Activated naive CD4-positive, alpha-beta T cell (primary cell): ENCODE measurements at places on chromosomes 1 and 21.

GRCh38 chr1:65412984-65413375, 7.5 kb upstream of the LEPR start:
- no peak for DNase-seq

DNA sequence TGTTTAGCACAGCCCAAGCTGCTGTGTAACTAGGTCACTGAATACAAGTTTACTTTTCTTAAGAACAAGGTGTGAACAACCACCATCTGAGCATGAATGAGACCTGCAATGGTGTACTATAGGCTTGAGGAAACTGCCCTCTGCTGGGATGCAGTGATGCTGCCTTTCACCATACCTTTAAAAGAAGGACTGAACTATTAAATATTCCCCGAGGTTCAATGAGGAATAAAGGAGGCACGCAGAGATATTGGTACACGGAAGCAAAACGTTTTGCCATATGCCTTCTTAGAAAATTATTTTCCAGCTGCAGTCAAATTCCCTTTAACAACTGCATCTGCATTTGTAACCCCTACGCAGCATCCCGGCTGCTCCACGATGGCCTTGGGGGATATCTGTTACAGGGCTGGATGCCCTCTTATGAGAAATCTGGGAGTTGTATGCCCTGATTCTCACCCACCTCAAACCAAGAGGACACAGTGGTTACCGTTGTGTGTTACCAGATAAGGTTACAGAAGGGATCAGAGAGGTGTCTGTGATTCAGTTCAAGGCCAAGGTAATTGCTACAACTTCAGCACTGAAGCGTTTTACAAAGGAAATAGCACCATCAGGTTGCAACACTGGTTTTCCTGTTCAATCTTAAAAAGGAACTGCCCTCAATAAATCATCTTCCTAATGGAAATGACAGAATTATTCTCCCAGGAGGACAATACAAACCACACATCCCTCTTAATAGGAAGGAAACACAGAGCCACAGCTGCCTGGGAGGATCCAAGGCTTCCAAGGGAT, 470.5 kb downstream of the LTN1 start:
- no peak for DNase-seq

DNA sequence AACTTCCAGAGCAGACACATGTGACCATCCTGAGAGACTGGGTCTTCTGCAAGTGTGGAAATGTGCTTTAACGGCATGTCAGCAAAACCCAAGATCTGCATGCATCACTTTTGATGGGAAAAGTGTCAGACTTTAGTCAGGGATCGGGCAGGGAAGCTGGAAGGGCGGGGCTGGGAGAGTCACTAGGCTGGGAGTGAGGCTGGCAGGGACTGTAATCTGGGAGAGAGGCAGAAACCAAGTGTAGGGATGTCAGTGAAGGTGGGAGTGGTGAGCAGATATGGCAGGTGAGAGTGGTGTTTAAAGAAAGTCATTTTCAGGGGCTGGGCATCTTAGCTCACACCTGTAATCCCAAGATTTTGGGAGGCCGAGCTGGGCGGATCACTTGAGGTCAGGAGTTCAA, 11.3 kb downstream of the CDA start:
- no peak for DNase-seq

- DNase-seq: no peak
Observed at GRCh38 chr1:86429122-86429725, 5.3 kb downstream of the CLCA2 start.

DNA sequence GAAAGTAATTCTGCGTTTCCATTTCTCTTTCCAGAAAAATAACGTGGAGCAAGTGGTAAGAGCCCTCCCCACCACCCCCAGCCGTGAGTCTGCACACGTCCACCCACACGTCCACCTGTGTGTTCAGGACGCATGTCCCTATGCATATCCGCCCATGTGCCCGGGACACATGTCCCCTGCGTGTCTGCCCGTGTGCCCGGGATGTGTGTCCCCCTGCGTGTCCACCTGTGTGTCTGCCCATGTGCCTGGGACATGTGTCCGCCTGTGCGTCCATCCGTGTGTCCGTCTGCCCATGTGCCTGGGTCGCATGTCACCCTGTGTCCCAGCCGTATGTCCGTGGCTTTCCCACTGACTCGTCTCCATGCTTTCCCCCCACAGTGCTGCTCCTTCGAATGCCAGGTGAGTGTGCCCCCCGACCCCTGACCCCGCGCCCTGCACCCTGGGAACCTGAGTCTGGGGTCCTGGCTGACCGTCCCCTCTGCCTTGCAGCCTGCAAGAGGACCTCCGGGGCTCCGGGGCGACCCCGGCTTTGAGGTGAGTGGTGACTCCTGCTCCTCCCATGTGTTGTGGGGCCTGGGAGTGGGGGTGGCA, 5.6 kb downstream of the COL6A1 start:
- no peak for DNase-seq

DNA sequence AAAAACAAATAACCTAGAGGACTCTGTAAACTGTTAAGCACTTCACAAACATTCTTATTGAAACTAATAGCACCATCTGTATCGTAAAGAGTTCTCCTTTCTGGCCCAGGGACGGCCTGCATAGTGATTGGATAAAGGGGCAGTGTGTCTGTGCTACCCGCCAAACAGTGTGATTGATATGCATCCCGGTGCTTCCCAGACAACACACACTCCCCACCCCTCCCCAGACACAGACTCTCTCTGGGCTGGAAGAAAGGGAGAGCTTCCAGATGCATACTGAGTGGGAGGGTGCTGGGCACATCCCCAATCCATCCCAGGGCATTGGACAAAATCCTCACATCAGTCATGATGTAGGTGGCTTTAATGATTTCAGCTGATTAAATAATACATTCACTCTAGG, 3.7 kb downstream of the HSD11B1 start:
- no peak for DNase-seq

DNA sequence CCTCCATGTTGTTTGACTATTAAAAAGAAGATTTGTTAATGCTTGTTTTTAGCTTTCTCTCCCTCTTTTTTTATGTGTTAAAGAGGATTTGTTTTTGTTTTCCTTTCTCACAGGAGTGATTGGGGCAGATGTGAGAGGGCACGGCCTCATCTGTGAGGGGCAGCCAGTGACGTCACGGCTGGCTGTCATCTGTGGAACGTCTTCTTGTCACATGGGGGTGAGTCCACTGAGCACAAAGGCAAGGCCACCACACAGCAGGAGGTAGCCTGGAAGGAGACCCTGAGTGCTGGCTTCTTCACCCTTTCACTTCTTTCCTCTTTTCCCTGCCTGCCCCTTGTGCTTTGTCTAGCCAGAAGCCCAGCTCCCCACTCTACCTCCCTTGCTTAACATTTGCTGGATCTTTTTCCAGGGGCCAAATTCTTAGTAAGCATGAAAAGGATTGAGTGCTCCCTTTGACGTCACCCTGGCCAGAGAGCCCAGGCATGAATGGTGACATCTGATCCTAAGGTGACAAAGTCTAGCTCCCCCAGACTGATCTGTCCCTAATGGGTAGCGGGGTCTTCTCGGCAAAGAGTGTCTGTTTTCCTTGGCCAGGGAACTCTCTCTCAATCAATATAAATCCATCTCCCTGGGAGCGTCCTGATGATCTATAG, 257.2 kb downstream of the FGGY start:
- no peak for DNase-seq

- no peak for DNase-seq
Observed at GRCh38 chr1:204128964-204129896, 22.6 kb downstream of the ETNK2 start.

DNA sequence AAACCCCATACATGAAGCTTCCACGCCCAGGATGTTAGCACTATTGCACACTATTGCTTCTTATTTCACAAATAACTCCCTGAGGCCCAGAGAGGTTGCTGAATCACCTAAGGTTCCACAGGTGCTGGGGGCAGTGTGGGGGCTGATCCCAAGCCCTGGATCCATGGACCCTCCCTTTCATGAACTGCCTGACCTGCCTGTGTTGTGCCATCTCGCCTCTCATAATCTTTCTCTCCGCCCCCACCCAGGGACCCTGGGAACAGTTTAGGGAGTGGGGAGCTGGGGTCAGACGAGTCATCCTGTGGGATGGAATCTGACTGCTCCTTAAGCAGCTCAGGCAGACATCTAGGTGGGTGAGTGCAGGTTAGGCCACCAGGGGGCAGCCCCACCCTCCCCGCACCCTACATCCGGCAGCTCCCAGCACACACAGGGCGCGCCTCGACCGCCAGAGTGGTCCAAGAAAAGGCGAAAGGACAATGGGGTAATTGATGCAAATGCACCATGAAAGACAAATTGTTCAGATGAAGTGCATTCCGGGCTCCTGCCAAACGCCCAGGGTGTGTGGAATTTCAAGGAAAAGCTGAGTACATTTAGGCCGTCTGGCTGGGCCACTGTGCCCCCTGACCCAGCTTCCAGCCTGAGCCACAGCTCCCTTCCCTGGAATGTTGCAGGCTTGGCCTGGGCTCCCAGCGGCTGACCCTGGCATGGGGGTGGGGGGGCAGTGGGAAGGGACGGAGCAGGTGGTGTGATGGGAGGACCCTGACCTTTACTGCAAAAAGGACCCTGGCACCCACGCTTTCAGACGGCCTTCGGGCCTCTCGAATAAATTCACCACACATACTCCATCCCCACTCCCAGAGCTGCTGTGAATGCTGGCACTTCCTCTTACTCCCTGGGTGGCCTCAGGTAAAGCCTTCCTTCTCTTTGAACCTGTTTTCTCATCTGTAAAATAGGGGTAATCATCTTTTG, 20.8 kb downstream of the PHLDA3 start:
- DNase-seq: peak; percentile 23

- no peak for DNase-seq
Observed at GRCh38 chr1:9121496-9122409, 7.1 kb downstream of the GPR157 start.

DNA sequence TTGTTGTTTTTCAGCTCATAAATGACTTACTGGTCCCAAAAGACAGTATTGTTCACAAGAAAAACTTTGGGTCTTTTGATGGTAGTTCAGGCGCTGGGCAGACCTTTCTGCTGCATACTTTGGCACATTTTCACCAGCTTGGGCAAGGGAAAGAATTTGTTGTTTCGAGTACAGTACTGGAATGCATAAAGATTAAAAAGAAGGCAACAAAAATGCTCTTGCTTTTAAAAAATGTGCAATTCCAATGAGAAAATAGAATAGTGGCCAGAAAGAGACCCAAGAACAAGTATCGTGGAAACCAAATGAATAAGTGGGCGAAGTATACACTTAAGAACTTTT, 56.0 kb downstream of the CLIC6 start:
- DNase-seq: no peak

- DNase-seq: peak; percentile 52
Observed at GRCh38 chr21:44510508-44511218, 29.3 kb downstream of the KRTAP10-1 start.

DNA sequence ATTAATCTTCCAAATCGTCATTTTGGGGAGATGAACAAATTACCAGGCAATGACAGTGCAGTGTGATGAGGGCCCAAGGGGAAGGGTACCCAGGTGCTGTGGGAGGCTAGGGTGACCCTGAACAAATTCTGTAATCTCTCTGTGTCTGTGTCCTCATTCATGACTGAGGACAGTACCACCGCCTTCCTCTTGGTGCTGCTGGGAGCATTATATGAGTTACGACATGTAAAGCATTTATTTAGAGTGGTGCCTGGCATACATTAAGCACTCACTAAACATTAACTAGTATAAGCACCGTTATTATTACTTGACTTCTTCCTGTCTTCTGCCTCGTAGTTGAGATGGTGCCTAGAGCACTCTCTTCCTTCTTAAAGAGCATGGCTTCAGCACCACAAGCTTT, 468.2 kb upstream of the VAMP3 start:
- no peak for DNase-seq
